ENCODE measurements at places on chromosomes 7 and 10.

GRCh38 chr7:23893176-23893941 is 183.3 kb downstream of the STK31 start:
- no peak for DNase-seq

GRCh38 chr7:22417349-22417748 is 60.4 kb upstream of the RAPGEF5 start:
- no peak for DNase-seq

DNA sequence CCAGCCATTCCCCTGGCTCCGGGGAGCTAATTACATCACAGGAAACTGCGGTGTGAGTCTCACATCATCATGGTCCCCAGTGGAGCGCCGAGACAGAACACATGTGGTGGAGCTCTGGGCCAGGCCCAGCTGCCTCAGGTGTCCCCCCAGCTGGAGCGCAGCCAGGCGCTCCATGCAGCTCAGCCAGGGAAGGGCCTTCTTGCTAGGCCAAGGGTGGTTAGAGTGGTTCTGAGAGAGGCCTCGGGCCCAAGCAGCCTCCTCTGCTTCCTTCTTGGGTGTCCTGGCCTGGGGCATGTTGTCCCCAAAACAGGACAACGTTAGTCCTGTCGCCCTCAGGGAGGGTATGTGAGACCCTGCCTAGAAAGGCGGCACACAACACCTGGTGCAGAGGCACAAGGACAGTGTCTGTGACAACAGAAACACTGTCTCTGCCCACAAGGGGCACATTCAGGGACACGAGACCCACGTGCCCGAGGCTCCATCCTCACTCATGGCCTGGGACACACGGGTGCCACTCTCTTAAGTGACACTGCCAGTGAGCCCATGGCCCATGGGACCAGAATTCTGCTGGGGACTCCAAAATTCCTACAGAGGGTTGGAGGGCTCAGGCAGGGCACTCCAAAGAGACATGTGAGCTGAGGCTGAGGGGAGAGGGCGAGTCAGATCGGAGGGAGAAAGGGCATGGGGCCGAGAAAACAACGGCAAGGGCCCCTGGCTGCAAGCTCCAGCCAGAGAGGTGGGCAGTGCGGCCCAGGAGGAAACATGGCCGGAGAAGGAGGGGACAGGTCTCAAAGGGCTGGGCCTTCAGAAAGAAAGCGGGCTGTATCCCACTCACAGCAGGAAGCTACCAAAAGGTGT is 37.0 kb upstream of the RET start:
- no peak for DNase-seq

DNA sequence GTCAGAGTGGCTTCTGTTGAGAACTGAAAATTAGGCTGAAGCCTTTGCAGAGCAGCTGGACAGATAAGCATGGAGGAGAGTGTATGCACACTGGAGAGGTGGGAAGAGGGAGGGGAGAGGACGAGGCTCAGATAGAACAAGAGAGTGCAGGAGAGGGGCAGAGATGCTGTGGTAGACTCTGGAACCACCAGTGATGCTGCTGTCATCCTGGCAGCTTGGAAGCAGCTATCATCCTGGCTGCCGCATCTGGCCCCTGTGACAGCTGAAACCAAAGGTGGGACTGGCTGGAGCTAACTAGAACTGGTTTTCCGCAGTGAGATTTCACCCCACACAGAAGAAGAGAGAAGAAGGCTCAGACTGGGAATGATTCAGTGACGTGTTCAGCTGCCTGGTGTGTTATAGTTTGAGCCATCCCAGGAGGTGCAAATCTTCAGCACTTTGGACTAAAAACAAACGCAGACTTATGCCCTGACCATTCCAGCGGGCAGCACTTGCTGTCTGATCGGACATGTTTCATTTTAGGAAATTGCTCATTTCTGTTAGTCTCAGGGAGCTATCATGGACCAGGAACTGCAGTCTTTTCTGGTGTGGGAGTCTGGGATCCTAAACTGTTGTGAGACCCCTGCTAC is 38.4 kb downstream of the EEPD1 start:
- DNase-seq: peak; percentile 42

DNA sequence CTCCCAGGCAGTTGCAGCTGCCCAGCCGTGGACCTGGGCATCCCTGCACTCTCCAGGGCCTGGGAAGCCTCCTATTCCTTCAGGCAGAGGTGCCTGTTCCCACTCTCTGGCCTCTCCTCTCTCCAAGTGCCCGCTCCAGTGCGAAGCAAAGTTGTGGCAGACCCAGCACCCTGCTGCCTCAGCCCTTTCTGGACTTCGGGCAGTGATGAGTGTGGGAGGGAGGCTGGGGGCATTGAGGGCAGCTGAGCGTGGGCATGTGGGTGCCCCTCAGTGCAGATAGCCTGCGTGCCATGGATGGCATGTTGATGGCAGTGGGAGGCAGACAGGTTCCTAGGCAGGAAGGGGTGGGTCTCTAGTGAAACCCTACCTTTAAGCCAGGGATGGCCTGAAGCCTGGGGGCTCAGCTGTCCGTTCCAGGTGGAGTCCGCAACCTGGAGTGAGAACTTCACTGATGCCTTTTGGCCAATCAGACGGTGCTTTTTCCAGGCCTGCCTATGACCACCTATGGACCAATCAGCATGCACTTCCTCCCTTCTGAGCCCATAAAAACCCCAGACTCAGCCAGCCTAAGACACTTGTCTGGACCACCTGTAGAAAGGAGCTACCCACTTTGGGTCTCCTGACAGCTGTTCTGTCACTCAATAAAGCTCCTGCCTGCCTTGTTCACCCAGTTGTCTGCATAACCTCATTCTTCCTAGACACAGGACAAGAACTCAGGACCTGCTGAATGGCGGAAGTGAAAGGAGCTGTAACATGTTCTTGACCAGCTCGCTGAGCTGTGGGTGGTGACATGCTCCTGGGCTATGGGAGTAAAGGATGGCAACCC is 26.1 kb downstream of the SVIL start:
- DNase-seq: peak; percentile 18

GRCh38 chr10:63696205-63696604 is 175.0 kb downstream of the REEP3 start:
- no peak for DNase-seq

GRCh38 chr7:135710417-135711138 is 17.4 kb downstream of the SLC13A4 start:
- DNase-seq: no peak

DNA sequence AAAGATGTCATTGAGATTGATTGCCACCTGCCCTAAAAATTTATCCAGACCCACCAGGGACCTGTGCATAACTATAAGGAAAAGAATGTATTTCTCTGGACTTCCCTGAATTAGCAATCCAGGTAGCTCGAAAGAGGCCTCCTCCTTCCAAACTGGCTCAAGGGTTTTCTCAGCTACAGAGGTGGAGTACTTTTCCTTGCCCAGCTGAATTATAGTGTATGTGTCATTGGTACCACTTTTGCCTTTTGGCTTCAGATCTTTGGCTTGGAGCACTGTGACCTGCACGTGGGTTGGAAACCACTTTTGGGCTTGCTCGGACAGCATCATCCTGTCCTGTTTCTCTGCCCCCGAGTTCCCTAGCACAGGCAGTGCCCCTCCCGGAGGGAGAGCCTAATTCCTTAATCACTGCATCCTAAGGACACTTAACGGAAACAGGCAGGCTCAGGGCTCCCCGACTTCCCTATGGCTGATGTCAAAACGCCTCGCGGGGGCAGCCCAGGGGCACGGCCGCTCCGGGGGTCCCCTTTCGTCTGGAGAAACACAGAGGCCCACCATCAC is 825 bp downstream of the RAB11FIP2 start:
- no peak for DNase-seq

GRCh38 chr7:76377186-76377918 is 18.6 kb upstream of the YWHAG start:
- DNase-seq: no peak

DNA sequence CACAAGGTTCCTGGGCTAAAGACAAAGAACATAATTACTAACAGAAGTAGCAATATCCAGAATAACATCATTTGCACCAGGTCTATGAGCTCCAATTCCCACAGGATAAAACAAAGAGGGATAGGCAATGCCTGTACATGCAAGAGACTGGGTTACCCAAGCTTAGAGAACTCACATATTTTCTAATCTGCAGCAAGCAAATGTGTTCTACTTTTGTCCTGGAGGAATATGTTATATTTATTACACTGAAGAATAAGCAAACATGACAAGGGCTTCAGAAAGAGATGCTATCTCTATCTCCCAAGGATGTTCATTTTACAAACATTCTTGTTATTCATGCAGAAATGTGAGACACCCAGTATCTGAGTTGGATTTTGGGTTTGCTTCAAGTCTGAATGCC is 118.6 kb downstream of the MDFIC start:
- no peak for DNase-seq

DNA sequence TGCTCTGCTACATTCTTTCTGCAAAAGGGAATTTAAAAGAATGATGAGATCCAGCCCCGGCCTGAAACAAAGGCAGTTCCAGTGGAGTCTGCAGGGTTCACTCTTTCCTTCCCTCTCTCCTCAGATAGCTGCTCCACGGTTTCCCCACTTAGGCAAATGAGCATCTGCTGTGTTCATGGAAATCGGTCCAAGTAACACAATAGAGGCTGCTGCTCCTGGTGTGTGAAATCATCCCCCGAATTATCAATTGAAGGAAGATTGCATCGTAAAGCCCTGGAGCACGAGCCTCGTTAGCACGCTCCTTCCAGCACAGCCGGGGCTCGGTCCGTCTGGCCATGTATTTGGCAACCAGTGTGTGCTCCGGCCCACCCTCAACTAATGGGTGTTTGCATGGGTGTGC is 108.3 kb upstream of the DPP6 start:
- no peak for DNase-seq

DNA sequence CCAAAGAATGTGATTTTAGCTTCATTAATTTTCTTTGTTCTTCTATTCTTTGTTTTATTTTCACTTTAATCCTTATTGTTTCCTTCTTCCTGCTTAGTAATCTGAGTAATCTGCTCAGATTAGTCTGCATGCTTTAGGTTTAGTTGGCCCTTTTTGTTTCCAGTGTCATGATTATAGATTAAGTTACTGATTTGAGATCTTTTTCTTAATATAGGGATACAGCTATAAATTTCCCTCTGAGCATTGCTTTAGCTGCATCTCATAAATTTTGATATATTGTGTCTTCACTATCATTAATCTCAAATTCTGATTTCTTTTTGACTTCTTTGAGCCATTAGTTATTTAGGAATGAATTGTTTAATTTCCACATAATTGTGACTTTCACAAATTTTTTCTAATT is 6.2 kb downstream of the NET1 start:
- DNase-seq: no peak

- peak; percentile 41 for DNase-seq
Observed at GRCh38 chr10:110311357-110311949, 6.7 kb upstream of the SMNDC1 start.

DNA sequence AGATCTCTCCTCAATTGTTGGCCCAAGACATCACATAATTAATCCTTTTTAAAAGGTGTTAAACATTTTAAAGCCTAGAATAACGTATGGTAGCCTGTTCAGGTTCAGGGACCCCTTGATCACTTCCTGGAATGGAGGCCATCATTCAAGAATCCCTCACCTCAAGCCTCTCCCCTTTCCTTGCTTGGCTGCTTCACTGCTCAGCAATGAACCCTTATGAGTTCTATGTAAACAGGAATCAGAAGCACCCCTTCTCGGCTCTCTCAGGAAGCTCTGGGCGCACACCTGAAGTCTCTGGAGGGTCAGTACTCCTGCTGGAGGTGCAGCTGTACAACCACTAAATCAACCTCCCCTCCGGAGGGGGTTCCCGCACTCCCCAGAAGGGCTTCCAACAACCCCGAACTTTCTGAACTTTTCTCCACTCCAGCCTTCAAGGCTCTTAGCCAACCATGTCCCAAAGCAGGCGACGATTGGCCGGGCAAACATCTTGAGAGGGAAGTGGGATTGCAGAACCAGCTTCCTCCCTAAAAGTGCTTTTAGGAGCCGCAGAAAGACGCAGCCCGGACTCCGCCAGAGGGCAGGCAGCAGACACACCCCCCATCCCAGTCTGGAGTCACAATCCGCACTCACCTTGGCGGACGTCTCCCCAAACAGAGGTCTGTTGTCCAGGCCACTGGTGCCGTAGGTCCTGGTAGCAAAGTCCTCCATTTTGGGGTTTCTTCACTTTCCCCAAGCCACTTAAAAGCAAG is 562 bp downstream of the TMEM243 start:
- DNase-seq: peak; percentile 60

GRCh38 chr7:112001091-112001826 is 204.9 kb downstream of the DOCK4 start:
- no peak for DNase-seq

DNA sequence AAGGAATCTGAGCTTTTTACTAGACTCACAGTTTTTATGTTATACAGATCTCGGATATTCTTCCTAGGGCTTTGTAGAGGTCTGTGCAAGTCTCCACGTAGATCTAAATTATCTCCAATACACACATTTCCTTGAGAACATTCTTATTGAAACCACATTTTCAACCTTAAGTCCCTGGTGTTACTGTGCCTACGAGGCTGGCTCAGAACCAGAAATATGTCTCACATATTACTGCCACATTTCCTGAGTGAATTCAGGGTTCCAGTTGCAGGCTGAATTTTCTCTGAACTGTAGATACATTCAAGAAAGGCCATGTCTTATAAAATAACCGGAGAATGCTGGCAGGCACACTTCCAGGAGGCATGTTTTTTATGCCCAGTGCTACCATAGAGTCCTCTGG is 46.5 kb downstream of the INHBA start:
- DNase-seq: no peak

GRCh38 chr7:50826371-50827172 is 43.9 kb upstream of the GRB10 start:
- no peak for DNase-seq

GRCh38 chr10:117391436-117392205 is 16.4 kb upstream of the PDZD8 start:
- no peak for DNase-seq

GRCh38 chr10:126917375-126917774 is 12.1 kb downstream of the DOCK1 start:
- no peak for DNase-seq

DNA sequence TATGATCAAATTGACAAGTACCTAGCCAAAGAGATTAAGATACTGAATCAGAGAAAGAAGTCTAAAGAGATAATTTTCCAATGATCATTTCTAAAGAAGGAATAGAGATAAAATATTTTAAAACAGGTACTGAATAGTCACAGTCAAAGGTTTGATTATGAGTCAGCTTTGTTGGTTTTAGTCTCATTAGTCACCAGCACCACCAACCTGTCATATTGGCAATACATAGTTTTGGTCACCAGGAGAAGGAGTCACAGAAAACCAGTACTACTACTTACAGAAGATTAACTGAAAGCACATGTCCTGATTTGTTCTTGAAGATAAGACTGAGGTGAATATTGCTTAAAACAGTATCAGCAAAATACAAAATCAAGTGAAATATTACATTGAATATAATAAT is 34.6 kb downstream of the ZEB1 start:
- DNase-seq: no peak

DNA sequence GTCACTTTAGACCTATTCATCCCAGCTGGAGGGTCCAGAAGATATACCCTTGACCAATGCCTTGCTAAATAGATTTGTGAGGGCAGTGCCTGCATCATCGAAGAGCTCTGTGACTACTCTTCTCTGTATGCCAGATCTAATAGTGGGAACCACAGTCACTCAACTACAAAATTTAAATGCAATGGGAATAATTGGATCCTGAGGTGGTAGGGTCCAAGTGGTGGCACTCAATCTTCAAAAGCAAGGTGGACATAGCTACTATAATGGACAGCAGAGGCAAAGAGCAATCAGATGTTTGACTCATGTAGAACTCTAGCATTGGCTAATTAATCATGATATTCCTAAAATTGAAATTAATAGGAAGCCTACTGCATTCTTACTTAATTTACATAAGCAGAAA is 554.3 kb upstream of the GRM3 start:
- no peak for DNase-seq

- DNase-seq: no peak
Observed at GRCh38 chr10:81019029-81019890, 481.6 kb downstream of the SH2D4B start.

- DNase-seq: no peak
Observed at GRCh38 chr10:80504897-80505465, 32.7 kb upstream of the SH2D4B start.
